Activated CD4-positive, alpha-beta T cell treated with anti-CD3 and anti-CD28 coated beads for 48 hours (primary cell): ENCODE measurements at places on chromosomes 5 and 9.

DNA sequence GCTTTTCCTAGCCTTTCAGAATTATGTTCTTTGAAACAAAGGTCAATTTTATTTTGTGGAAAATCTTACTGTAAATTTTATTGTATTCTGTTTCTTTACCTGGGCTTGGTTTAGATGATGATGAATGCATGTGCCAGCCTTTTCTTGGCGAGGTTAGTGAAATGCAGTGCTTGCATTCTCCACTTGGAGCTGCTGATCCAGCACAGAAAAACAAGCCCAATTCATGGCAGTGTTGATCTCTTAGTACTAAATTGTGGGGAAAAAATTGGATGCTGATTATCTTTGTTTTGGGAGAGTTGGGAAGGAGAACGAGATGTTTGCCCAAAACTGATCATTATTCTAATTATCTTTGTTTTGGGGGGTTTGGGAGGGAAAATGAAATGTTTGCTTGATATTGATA lies 3.7 kb downstream of the HABP4 start:
- peak; percentile 34 for DNase-seq

DNA sequence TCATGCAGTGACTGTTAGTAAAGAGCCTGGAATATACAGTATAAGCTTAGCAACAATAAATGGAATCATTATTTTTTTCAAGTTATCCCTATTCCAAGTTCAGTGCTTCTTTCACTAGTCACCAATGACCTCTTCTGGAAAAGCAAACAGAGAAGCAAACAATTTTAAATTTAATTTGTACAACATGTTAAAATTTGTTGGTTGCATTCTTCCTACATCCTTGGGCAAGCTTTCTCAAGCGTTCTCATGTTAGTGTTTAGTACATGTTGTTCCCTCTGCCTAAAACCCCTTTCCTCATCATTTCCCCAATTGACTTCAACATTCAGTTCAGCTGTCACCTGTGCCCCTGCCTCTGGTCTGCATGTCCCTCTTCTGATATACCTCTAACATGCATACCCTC lies 123.4 kb downstream of the SEC61B start:
- no peak for DNase-seq

DNA sequence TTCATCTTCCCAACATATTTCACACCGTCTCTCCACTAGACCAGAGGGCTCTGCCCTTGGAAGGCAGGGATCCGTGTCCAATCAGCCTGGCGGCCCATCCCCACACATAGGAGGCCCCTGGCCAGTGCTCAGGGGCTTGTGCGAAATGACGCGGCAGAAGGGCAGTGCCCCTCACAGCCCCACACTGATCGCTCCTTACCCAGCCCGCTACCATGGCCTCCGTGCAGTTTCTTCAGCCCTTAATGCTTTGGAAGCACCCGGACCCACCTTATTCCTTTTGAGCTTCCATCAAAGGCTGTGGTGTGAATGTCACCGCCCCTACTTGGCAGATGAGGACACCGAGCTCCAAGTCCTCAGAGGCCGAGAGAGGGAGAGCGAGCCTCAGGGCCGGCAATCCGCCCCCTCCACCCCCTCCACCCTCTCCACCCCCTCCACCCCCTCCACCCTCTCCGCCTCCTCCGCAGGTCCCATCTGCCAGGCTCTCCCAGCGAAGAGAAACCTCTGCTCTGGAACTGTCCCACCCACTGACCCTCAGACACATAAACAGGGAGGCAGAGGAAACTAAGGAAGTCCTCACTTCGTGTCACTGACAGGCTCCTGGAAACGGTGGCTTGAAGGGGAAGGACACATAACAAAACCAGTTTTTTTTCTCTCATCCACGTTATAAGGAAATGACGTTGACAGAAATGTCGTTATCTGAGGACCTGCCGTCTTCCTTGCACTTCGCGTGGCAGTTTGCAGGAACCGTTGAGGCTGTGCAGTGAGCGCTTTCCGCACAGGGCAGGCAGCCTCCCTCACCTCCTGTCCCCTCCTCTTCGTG lies 13.9 kb downstream of the QSOX2 start:
- DNase-seq, result peak; percentile 43

GRCh38 chr9:27538647-27539046 lies 9.0 kb upstream of the MOB3B start:
- no peak for DNase-seq

- no peak for DNase-seq
Observed at GRCh38 chr5:122844136-122844909, 1.1 kb upstream of the SNX24 start.

GRCh38 chr5:155027993-155028629 lies 14.6 kb downstream of the KIF4B start:
- no peak for DNase-seq

- no peak for DNase-seq
Observed at GRCh38 chr5:141715346-141715905, 33.4 kb upstream of the ARAP3 start.

GRCh38 chr9:14710804-14711203 lies 11.7 kb downstream of the CER1 start:
- no peak for DNase-seq

DNA sequence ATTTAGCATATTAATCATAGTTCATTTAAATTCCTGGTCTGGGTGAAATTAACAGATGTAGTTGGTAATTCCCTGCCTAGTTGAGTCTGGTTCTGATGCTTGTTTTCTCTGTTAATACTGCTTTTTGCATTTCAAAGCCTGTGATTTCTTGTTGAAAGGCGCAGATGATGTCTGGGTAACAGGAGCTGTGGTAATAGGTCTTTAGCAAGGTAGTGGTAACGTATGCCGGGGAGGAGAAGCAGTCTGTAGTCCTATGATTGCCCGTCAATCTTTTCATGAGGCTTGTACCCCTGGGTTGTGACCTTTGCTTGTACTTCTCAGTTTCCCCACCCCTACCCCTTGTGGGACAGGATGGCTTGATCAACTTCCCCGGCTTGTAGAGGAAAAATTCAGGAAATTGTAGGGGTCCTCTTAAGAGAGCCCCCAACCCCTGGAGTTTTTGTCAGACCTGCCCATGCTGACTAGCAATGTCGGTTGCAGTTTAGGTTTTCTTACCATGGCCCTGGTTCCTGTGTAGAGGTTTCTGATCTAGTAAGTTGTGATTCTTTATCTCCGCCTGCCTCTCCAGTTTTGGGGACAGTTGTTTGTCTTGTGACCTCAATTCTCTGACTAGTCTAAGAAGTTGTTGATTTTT lies 55.4 kb downstream of the SPIN1 start:
- DNase-seq, result no peak

GRCh38 chr9:70257502-70257901 lies 1.3 kb upstream of the SMC5 start:
- DNase-seq, result no peak

DNA sequence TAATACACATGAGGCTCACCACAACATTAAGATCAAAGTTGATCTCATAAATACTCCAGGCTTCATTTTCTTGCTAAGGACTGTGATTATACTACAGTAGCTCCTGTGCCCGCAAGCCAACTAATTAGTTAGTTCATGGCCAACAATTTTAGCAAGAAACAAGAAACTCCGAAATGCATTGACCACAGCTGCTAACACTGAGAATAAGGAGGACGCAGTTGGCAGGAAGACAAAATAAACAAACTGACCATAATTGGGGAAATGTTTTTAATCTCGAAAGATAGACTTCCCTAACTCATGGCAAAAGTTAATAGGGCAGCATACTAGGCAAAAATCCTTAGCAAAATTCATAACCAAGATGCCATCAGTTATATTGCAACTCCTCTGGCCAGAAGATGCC lies 115.5 kb upstream of the SPEF2 start:
- no peak for DNase-seq

DNA sequence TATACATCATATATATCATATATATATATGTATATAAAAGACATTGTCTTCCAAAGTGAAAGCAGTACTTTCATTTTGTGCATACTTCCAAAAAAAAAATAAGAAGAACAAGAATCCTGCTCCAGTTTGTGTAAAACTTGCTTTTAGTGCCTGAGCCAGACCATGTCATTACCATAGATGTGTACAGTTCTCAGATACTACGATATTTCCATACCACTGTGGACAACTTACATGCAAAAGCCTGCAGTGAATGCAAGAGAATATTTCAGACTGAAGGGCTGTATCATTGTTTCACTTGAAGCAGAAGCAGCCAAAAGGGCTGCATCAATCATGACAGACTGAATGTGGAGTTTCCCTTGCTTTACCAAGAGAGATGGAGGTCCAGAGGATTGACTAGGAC lies 72.6 kb upstream of the CYLC2 start:
- no peak for DNase-seq

GRCh38 chr9:122389799-122390481 lies 19.1 kb downstream of the PTGS1 start:
- no peak for DNase-seq

GRCh38 chr5:76685704-76686103 lies 30.2 kb upstream of the F2R start:
- DNase-seq, result no peak

DNA sequence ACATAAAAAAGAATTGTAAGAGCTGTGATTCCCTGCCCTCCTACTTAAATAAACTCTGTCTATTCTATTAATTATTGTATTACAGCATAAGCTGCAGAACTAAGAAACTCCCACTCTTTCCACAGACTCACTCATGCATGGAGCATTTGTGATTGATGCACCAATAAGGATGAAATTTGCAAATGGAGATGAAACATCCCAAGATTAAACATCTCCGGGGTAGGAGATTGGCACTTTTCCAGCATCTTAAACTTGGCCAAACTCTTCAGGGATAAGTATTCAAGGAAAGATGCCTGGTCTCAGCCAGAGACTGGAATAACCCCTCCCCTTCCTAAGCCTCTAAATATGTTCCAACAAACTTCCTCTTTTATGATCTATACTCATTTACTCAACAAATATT lies 472.0 kb downstream of the ACTL7B start:
- DNase-seq, result no peak

DNA sequence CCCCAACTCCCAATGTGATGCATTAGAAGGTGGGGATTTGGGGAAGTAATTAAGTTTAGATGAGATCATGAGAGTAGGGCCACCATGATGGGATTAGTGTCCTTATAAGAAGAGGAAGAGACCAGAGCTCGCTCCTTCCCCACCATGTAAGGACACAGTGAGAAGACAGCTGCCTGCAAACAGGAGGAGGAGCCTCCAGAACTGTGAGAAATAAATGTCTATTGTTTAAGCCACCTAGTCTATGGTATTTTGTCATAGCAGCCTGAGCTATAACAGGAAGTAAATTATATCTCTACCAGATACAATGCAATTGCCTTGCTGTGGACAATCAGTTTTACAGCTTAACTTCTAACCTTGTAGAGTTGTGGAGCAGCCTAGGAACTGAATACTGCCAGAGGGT lies 58.0 kb downstream of the ANKRD33B start:
- DNase-seq, result no peak

- DNase-seq, result peak; percentile 71
Observed at GRCh38 chr9:121640076-121640475, 11.4 kb upstream of the DAB2IP start.

- DNase-seq, result no peak
Observed at GRCh38 chr9:78304357-78304756, 7.4 kb downstream of the PSAT1 start.

GRCh38 chr5:139763930-139764791 lies 31.4 kb upstream of the PSD2 start:
- DNase-seq, result no peak

GRCh38 chr5:157109744-157110143 lies 900 bp upstream of the HAVCR2 start:
- DNase-seq, result peak; percentile 21

DNA sequence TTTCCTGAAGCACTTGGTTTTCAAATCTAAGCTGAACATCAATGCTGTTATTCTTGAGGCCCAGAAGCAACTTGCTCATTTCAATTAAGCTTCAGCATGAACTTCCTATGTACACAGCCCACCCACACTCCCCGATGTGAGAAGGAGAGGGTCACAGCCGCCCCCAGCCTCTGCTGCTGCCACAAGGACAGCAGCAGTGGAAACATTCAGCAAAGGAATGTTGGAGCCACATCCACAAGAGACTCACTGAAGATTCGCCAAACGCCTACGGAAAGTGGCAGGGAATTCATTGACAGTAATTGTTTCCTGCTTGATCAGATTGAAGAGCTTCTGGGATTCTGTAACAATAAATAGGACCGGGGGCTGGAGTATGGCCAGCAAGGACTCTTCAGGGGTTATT lies 2.9 kb downstream of the TGFBI start:
- DNase-seq, result no peak

GRCh38 chr5:123371575-123372179 lies 51.5 kb downstream of the CEP120 start:
- DNase-seq, result peak; percentile 31
